AG09309 (cell line): ENCODE measurements at places on chromosomes 1 and 21.

- no peak for DNase-seq
Measured at GRCh38 chr21:46112725-46113215, 14.9 kb downstream of the COL6A2 start.

- DNase-seq = no peak
Measured at GRCh38 chr1:10480614-10481013, 5.9 kb downstream of the PEX14 start.

- DNase-seq = no peak
Measured at GRCh38 chr1:102535829-102536505, 539.2 kb upstream of the OLFM3 start.

- no peak for DNase-seq
Measured at GRCh38 chr1:154851392-154852177, 18.5 kb downstream of the KCNN3 start.

DNA sequence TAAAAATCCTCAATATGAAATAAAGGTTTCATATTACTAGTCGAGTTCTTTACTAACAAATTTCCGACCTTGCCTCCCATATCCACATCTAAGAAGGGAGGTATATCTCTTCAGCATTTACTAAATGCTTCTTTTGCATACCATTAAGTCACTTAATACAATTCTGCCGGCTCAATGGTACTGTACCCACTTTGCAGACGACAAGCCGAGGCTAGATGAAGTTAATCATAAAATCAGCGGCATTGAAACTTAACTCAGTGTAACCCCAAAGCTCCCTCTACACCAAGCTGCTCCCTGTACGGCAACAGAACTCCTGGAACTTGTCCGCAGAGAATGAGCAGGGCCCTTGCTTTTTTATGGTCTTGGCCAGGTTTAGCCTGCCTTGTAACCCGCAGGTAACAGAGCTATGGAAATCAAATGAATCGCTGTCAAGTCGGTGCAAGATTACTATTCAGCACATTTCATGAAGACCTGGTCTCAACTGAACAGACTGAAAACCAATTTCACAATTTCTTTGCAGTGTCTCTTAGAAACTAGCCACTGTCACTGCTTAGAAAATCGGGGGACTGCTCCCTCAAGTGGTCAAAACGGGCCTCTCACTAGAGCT lies 738 bp downstream of the INTS7 start:
- DNase-seq = no peak

GRCh38 chr1:198437332-198437731 lies 103.1 kb downstream of the ATP6V1G3 start:
- no peak for DNase-seq

GRCh38 chr1:100988121-100988520 lies 37.5 kb downstream of the DPH5 start:
- no peak for DNase-seq
